ENCODE measurements at places on chromosomes 16 and 17.

DNA sequence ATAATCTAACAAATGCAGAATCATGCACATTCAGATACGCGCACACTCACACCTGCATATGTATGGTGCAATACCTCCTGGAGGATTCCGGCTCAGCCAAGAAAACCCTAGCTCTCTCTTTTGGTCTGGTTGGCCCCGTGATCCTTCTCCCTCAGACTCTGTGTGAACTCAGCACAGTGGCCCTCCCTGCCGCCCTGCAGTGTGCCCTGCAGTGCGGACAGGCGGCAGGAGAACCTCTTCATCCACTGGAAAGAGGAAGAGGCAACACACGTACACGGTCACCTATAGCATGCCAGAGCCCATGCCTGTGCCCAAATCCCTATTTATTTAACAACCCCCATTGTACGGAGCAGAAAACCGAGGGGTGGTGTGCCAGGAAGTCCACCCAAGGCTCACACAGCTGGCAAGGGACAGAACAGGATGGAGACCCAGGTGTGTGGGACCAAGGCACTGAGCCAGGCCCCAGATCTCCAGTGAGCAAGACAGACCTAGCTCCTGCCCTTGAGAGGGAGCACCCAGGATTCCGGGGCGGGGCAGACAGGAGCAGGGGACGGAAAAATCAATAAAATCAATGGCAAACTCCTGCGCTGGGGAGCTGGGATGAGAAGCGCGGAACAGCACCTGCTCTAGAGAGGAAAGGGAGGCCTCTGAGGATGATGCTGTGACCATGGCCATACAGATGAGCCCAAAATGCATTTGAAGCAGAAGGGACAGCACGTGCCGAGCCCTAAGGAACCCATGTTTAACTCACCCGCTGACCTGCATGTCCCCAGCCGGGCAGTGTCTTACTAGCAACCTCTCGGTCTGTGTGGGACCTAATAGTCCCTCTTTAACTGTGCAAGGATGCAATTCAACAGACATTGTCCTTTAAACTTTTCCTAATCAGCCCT lies 54.7 kb upstream of the CIBAR2 start:
- DNase-seq = no peak

DNA sequence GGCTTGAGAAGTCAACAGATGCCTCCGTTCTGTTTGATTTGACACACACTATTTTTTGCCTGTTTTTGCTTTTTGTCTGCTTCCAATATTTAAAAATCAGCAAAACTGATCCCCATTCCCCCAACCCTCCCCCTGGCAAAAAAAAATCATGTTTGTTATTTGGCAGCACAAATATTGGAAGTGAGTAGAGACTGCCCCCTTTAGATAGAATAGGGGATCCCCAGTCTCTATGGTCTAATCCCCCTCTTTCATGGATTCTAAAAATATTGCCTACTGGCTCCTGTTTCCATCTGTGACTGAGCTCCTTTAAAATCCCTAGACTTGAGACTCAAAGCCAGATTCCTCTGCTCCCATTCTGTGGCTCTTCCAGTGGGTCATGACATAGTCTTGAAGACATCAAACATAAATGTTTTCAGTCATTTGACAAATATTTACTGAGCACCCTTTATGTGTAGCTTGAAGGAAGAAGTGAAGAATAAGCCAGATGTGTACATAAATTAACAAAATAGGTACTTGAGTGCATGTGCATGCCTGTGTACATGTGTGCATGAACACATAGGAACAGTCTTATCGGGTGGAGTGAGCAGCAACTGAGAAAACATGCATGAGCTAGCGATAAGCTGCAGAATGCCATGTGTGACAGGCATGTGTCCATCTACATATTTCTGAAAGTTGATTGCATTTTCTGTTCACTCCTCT lies 101.2 kb downstream of the SALL1 start:
- no peak for DNase-seq

- no peak for DNase-seq
These were observed 222.2 kb upstream of the CPHXL start for GRCh38 chr16:75948441-75948840.

DNA sequence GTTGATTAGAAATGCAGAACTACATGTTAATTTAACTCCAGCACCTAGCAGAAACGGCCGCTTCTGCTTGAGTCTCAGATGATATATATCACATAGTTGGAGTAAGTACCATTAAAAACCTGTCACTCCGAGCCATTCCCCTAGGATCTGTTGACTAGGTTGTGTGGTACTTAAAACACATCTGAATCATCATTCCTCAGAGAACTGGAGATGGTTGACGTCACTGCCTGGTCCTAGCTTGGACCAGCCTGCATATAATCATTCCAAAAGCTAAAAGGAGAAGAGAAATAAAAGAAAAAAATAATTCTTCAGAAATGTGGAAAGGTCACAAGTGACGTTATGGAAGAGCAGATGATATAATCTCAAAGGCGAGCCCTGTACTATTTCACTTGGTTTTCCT lies 31.3 kb upstream of the RASL10B start:
- DNase-seq = no peak

DNA sequence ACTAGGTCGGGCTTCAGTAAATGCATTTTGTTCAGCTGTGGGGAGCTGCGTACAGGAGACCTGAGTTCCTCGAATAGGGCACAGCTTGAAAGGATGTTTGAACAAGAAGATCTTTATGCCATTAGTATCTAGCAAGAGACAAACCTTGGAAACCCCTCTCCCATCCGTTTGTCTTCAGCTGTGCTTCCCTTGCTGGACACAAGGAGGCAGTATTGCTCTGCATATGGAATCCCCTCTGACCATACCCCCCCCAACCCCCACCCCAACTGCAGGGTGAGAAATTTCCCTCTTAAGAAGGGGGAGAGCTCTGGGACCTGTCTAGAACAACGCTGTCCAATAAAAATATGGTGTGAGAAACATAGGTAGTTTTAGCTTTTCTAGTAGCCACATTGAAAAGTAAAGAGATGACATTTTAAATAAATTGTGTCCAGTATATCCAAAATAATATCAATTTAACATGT lies 1.6 kb downstream of the MRM1 start:
- no peak for DNase-seq

- no peak for DNase-seq
These were observed 205.0 kb upstream of the CACNG3 start for GRCh38 chr16:24051125-24051524.

- DNase-seq = no peak
These were observed 53.9 kb downstream of the PPM1E start for GRCh38 chr17:58809564-58809936.

GRCh38 chr16:48014349-48015135 lies 141.3 kb downstream of the ABCC12 start:
- DNase-seq = no peak

- no peak for DNase-seq
These were observed 8.1 kb downstream of the ARHGAP23 start for GRCh38 chr17:38436386-38436785.

GRCh38 chr16:2481676-2482075 lies 6.7 kb downstream of the TBC1D24 start:
- DNase-seq = no peak

DNA sequence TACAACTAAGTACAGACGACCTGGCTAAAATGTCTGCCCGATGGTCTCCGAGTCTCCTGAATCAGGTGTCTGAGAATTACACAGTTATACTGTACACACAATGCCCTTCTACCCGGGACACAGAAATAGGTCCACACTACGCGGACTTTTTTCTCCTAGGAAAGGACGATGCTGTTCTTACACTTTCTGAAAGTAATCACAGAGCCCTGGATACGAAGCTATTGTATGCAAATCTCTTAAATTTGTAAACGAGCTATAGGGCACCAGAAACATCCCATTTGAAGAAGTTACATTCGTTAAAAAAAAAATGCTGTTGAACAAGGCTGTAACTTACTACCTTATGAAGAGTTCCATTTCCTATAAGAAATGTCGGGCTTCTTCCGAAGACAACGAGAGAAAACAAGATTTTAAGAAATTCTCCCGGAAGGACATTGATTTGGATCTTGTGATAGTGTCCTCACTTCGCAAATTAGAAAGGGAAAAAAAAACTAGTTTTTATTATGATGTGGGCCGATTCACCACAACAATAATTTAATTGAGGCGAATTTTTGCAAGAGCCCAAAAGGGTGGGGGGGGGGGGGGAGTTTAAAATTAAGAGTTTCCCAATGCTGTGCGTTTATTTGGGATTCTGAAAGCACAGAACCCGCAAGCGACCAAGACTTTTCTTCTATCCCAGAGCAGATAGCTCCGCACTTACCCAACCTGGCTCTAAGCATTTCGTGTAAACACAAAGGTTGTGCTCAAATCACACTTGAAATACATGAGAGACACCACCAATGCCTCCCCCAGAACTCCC lies 1.5 kb upstream of the SOX9 start:
- no peak for DNase-seq

- no peak for DNase-seq
These were observed 137.9 kb downstream of the CDH11 start for GRCh38 chr16:64983963-64984362.

Data from amniotic stem cell (primary cell).